T follicular helper cell (primary cell): ENCODE measurements at places on chromosomes 3 and 15.

GRCh38 chr15:86491118-86491517, 411.4 kb downstream of the AGBL1 start:
- no peak for DNase-seq

- no peak for DNase-seq
Measured at GRCh38 chr15:80870893-80871292, 91.7 kb downstream of the CEMIP start.

- DNase-seq, result no peak
Measured at GRCh38 chr3:89504432-89504831, 397.0 kb downstream of the EPHA3 start.

- peak; percentile 20 for DNase-seq
Measured at GRCh38 chr15:64151727-64152506, at the start of gene SNX22. Gene SNX22, plus strand, starts transcription at chr15:64151731. Its CDS starts 45 bp downstream, at chr15:64151776.

- DNase-seq, result no peak
Measured at GRCh38 chr3:42376344-42376798, 34.0 kb downstream of the LYZL4 start.

DNA sequence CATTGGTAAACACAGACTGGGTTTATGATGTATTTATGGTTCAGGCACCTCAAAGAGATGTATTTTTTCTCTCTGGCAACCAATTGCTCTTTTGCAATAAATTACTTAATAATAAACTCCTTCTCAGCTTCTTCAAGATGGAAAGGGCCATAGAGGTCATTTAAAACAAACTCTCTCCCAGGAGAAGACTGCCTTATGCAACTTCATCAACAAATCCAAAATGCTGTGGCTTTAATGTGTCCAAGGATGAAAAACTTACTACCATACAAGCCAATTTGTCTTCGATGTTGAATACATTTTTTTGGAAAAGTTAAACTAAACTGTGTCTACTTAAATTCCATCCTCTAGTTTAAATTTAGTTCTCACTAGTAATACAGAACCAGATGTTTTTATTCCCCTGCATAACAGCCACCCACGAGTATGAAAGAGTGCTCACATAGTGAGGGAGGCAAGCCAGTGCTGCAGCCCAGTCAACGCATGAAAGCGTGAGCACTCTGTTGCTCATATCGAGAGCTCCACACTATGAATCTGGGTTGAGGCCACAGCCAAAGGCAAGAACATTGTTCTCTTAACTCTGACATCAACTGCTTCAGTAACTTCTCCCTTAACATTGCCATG, 761.3 kb upstream of the GRM7 start:
- DNase-seq, result no peak

DNA sequence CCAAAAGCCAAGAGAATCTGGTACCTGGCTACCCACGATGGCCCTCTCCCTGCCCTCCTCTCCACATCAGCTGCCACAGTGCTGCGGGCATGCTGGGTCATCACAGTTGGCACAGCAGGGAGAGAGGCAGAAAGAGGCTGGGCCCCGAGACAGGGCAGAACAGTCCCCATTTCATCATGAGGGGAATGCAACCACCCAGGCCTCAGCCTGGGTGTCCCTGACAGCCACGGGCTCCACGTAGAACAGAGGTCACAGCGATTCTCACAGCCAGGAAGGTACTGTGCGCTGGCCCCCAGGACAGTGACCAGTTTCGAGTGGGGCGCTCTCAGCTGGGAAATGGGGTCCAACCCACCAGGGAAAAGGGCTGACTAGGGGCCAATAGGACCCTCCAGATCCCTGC, 6.3 kb downstream of the LIPC start:
- no peak for DNase-seq

- DNase-seq, result no peak
Measured at GRCh38 chr15:94731286-94731685, 499.9 kb downstream of the MCTP2 start.

GRCh38 chr3:50972029-50972428, 297.3 kb downstream of the DOCK3 start:
- no peak for DNase-seq

- DNase-seq, result no peak
Measured at GRCh38 chr15:55319537-55320237, 665 bp downstream of the PIGB start.

DNA sequence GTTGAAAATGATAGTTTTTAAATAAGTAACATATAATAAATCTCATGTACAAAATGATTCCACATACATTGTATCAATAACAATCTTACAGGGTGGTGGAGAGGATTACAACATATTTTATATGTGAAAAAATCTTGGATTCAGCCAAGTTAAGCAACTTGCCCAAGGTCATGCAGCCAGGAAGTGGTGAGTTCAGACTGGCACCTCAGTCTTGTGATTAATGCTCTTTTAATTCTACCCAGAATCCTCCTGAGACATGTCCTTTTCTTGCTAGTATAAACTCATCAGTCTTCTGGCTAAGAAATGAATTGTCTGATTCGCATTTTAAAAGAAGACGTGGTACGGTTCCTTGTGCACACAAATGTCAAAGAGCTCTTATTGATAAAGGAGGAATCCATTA, 4.5 kb upstream of the MYRIP start:
- no peak for DNase-seq

GRCh38 chr15:60420203-60420716, 22.5 kb upstream of the ANXA2 start:
- DNase-seq, result no peak

DNA sequence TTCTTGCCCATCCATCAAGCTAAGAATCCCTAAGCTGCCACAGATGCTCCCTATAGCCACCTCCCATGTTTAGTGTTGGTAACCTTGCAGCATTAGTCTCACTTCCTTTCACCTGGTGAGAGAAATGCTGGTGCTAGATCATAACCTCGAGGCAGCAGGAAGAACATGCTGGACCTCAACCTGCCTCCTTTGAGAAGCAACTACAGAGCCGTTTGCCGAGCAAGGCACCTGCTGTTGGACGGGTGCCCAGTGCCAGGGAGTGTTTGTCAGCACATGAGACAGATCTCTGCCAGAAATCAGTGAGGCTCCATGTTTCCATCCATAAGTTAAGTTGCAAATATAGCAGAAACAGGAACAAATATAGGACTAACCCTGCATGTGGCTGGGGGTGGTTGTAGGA, 955.7 kb downstream of the TUSC7 start:
- no peak for DNase-seq

DNA sequence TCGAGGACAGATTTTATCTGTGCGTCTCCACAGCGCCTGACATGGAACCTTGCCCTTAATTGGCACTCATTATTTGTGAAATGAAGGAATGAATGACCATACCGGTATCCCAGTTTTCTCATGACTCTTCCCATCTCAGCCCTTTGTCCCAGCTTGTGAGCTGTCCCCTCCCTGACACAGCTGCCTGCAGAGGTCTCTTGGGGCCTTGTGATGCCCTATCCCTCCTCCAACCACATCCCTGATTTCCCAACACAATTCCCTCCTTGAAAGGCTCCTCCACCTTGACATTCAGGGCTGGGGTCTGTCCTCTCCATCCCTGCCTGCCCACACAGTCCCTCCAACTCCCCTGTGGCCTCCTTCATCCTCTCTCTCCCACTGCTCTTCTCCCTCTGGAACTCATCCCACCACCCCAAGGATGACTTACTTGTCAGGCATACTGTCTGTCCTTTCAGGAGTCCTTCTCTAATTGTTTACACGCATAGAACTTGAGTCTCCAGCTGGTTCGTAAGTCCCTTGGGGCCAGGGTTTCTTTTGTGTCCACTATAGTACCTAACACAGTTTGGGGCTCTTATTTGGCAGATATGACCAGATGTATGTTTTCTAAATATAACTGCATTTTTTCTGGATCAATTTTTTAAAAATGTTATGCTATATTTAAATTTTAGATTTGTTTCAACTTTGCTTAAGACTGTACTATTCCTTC, 35.6 kb upstream of the FILIP1L start:
- DNase-seq, result no peak

DNA sequence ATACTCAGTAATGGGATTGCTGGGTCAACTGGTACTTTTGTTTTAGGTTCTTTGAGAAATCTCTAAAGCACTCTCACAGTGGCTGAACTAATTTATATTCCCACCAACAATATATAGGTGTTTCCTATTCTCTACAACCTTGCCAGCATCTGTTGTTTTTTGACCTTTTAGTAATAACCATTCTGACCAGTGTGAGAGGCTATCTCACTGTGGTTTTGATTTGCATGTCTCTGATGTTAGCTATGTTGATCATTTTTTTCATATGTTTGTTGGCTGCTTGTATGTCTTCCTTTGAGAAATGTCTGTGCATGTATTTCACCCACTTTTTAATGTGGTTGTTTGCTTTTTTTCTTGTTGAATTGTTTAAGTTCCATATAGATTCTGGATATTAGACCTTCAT, 98.2 kb upstream of the DCBLD2 start:
- DNase-seq, result no peak

DNA sequence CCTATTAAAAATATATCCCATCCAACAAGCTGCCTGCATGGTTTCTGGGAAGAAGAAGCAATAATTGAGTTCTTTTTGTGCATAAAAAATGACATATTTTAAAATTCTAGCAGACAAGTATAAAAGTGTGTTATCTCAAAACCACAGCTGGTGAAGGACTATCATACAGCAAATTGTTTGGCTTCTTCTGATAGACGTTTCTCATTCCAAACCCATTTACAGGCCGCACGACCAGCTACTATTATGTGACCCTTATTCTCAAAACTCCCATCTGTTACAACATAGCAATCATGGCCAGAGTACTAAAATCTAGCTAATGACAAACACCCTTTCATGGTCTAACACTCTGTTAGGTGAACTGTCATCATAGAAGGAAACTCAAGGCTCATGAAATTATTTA, 21.7 kb downstream of the ETFA start:
- DNase-seq, result no peak

GRCh38 chr3:88828466-88828865, 279.0 kb upstream of the EPHA3 start:
- DNase-seq, result no peak

DNA sequence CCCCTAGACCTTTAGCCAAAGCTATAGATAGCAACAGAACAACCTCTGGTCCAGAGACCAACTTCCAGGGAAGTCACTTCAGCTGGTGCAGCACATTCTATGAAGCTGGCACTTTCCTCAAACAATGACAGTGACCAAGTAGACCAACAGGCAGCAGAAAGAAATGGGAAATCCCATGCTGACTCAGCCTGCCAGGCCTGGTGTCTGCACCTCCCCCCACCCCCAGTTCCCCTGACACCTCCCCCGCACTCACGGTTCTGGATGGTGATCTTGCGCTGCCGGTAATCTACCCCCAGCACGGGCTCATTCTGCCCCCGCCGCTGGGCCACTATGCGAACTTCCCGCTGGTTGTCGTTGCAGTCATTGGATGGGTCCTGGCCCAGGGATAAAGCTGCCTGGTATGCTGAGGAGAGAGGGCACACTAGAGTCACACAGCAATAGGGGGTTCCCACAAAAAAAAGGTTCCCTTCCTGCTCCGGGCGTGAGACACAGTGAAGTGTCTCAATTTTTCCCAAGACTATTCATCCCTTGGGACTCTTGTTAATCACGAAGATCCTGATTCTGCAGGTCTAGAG, 17.0 kb downstream of the ILDR1 start:
- DNase-seq, result no peak

- DNase-seq, result no peak
Measured at GRCh38 chr15:78168608-78169007, 19.4 kb downstream of the IDH3A start.

GRCh38 chr3:3862534-3862933, 63.3 kb downstream of the LRRN1 start:
- no peak for DNase-seq

- no peak for DNase-seq
Measured at GRCh38 chr3:59308001-59308400, 258.2 kb upstream of the CFAP20DC start.

GRCh38 chr3:1082108-1082507, 10.7 kb upstream of the CNTN6 start:
- DNase-seq, result no peak

DNA sequence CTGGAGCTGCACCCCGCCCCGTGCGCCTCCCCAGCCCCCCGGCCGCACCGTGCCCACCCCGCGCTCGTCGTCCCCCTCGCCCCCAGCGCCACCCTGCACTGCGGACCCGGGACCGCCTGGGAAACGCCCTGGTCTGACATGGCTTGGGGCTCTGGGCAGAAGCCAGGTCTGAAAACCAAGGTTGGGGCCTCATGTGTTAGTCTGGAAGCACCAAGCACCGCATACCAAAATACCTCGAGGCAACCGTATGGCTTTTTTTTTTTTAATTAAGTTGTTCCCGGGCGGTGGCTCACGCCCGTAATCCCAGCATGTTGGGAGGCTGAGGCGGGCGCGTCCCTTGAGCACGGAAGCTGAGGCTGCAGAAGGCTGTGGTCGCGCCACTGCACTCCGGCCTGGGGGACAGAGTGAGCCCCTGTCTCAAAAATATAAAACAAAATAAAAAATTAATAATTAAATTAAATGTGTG, 91.5 kb upstream of the CHD2 start:
- no peak for DNase-seq

DNA sequence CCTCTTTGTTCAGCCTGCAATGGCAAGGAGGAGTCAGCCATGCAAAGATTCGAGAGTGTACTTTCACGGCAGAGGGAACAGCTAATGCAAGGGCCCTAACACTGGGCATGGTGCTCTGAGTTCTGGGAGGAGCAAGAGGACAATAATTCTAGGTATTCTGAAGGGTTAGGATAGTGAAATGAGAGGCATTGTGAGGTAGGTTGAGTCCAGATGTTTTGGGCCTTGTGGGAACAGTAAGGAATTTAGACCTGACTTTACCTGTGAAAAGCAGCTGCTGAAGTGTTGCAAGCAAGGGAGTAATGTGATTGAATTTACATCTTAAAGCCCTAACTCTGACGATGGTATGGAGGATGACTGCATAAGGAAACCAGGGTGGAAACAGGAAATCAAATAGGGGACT, 211.6 kb downstream of the CNTN3 start:
- DNase-seq, result no peak

DNA sequence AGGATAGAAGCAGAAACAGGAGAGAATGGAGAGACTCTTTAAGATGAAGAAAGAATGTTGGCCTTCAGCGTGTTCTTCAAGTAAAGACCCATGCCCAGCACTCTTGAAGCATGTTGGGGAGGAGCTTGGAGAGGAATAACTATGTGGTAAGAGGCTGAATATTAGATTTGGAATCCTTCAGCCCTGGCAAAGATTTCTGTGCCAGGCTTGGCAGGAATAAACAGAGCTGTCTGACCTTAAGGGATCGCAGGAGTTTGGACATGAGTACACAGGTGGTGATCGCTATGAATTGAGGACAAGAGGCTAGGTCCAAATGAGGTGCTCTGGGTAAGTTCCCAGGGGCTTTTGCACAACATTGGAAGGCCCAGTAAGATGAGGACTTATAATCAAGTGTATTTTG, 132.6 kb upstream of the TBL1XR1 start:
- DNase-seq, result no peak

GRCh38 chr3:111794711-111795110, 64.4 kb upstream of the PHLDB2 start:
- DNase-seq, result no peak

GRCh38 chr3:21839176-21839575, 88.2 kb upstream of the ZNF385D start:
- DNase-seq, result no peak

DNA sequence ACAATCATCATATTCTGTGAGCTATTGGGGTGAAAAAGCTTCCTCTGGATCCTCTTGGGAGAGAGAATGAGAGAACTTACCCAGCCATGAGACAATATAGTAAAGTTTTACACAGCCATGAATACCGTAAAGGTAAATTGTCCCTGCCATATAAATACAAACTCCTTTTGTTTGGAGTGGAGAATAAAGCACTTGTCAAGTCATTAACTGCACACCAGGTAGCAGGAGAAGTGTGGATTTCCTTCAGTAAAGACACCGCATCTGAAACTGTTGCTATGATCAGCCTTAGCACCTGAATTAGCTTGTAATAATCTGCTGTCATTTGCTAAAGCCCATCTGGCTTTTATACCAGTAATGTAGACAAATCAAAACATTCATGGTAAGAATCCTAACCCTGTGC, 336.6 kb upstream of the SLCO3A1 start:
- no peak for DNase-seq

GRCh38 chr15:63759752-63760151, 74.0 kb downstream of the HERC1 start:
- no peak for DNase-seq
